Activated naive CD4-positive, alpha-beta T cell treated with anti-CD3 and anti-CD28 coated beads for 36 hours (primary cell): ENCODE measurements at places on chromosomes 3 and 15. TPM values are rescaled to one million over a fixed set of nuclear protein-coding genes. Genes with fewer than 3 reads are reported as not detected.
A peak's percentile ranks its signal among the peaks of the same experiment; 100 is the strongest.

GRCh38 chr15:85743392-85744055, 51.2 kb downstream of the KLHL25 start:
- no peak for DNase-seq

DNA sequence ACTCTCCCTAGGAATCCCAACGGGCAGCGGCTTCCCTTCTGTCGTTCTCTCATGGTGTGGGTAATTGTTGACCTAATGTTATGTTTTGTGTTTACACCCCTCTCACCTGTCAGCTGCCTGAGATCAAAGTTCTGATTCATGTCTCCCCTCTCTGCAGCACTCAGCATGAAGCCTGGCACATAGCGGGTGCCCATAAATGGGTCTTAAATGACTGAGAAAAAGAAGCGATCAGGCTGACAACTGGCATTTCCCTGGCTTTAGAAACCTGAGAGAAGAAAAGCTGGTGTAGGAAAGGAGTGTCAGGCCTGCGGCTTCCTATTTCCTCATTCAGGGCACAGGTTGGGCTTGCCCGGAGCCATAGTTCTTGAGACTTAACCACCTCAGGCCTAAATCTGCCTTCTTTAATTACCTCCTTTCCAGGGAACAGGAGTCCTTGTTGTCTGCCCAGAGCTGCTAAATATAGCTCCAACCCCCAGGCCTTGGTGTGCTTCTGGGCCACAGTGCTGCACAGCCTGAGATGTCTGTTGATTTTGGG, 31.8 kb downstream of the LPP start:
- DNase-seq: peak; percentile 49

The PIERCE2 gene
- total RNA-seq: 0.38 TPM

DNA sequence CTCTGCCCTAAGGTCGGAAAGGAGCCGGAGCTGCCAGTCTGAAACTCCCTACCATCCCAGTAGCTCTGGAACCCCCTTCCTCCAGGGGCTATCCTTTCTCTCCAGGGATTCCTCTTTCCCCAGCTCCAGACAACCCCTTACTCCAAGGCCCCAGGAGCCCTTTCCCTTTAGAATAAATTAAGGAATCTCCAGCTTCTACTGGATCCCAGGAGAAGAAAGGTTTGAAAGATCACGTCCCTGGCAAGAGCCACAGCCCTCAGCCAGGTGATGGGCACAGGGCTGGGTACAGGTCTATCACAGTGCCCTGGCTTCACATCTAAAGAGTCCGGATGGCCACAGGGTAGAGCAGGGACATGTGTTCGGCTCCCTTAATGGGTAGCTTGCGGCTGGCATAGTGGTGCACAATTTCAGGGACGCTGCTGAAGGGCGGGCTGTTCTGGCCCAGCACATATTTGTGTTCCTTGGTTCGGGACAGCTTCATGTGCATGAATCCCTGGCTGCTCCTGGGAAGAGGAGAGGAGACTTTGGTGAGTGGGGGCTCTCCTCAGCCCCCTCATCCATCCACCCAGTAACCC, 20.0 kb downstream of the SHF start:
- DNase-seq: no peak

The CPLX3 gene
- total RNA-seq: not detected

GRCh38 chr15:85760049-85760448, 34.7 kb downstream of the KLHL25 start:
- DNase-seq: no peak

DNA sequence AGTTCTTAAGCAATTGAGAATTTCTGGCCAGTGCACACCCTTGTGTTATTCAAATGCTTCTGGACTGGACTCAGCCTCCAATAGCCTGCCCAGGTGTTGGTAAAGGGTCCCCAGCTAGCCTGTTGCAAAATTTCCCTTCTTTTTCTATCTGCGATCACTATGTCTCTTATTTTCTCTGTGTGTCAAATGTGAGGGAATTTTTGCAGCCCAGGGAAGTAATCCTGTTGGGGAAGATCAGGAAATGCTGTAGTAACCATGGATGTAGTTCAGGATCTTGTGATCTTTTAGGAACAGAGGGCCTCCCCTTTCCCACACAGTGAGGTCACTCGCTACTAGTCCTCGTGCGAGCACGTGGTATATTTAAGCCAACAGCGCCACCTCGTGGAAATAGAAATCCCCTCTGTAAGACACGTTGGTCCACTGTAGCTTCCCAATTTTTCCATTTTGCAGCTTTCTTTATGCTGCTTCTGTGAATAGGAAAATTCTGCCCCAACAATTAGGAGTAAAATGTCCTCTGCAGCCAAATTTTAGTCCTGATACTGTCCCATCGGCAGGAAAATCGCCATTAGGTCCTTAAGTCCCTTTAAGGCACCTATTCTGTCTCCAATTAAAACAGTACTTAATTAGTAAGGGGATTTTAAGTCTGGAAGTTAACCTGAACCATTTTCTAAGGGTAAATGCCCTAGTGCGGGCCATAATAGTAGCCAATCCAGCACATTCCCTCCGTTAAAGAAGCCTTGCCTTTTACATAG, 4.0 kb upstream of the SMCO1 start:
- DNase-seq: peak; percentile 81

The XIRP1 gene
- total RNA-seq: 0.62 TPM

DNA sequence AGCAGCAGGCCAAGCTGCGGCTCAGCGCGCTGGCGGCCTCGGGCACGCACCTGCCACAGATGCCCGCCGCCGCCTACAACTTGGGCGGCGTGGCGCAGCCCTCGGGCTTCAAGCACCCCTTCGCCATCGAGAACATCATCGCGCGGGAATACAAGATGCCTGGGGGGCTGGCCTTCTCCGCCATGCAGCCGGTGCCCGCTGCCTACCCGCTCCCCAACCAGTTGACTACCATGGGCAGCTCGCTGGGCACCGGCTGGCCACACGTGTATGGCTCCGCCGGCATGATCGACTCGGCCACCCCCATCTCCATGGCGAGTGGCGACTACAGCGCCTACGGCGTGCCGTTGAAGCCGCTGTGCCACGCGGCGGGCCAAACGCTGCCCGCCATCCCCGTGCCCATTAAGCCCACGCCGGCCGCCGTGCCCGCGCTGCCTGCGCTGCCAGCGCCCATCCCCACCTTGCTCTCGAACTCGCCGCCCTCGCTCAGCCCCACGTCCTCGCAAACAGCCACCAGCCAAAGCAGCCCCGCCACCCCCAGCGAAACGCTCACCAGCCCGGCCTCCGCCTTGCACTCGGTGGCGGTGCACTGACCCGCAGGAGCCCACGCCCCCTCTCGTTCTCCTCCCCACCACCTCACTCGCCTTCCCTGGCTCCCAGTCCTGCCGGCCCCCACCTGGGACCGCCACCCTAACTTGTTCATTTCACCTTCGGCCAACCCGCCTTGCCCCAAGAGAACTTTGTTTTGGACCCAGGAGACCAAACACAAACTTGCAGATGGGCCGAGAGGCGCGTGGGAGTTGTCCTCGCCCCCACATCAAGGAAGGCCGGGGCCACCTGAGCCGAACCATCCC, 1.5 kb downstream of the FOXB1 start:
- DNase-seq: peak; percentile 13
